ENCODE measurements at places on chromosomes 4 and X. TPM values are rescaled to one million over a fixed set of nuclear protein-coding genes. Genes with fewer than 3 reads are reported as not detected.

GRCh38 chr4:7147261-7147660, 45.1 kb upstream of the SORCS2 start:
- DNase-seq: no peak

DNA sequence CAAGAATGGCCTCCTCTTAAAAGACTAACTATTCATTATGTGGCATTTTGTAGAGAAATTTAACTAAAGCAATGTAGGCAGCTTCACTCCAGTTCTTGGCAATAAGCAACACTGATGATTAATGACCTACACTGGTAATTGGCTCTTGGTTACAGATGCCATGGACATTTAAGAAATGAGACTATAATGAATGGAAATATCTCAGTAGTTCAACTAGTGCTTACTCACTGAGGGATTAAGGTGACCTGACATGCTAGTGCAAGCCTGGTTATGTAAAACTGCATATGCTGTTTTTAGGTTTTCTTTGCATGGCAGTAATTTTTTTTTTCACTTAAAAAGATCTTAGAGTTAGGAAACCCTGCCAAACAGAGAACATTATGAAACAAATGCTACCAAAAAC, 152.7 kb upstream of the AADAT start:
- DNase-seq: no peak

GRCh38 chrX:139931646-139932072, 1.2 kb downstream of the ATP11C start:
- no peak for DNase-seq

The GAB1 gene
- 29.0 TPM for total RNA-seq

The DOCK11 gene
- 20.6 TPM for total RNA-seq
